ENCODE measurements at places on chromosomes 3 and 15.

- DNase-seq = peak; percentile 55
These were observed 339.2 kb downstream of the CHL1 start for GRCh38 chr3:535566-536416.

GRCh38 chr3:133254716-133255115 lies 145.1 kb upstream of the BFSP2 start:
- DNase-seq = no peak

- DNase-seq = peak; percentile 54
These were observed 207.2 kb downstream of the TBC1D5 start for GRCh38 chr3:17535274-17535673.

DNA sequence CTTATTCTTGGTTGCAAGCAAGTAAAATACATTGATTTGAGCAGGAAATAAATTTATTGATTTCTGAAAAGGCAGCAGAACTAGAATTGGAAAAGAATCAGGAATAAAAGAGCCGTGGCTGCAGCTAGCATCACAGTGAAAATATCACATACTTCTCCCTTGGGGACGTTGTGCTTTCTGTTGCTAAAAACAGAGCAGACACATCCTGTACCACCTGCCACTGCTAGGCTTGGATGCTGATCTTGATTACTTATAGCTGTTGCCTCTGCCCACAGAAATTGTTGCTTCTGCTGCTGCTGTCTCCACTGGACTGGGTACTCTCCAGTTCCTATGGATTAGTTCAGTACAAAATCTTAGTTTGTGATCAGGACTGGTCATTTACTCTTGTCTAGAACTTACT lies 283.8 kb downstream of the C3orf38 start:
- DNase-seq = peak; percentile 66

DNA sequence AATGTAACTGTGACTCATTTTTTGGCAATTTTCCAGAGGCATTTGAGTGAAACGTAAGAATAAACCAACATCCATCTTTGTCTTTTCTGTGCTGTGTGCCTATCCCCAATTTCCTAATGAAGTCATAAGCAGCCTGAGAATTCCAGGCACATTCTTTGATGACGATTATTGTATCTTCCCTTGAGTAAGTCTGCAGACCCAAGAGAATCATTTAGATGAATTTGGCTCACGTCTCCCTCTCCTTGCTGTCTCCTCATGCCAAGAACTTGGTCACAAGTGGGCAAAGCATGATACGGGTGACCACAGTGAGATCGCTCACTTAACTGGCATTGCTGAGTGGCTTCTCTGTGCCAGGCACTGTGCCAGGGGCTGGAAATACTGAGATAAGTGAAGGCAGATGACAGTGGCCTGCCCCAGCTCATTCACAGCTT lies 384.5 kb upstream of the IL12A start:
- no peak for DNase-seq

DNA sequence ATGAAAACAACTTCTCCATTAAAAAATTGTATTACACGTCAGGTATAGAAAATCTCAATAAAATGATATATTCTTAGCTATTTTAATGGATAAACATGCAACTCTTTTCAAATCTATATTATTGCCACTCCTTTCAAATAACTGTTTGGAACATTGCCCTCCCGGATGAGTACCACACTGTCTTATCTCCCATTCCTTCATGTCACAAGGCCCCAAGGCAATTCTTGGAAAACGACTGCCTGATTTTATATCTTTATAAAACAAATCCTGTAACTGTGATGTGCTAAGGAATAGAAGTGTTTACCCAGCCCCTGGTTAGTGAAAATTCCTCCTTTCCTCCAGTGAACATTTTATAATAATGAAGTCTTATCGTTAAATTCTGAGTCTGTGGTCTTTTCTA lies 6.2 kb upstream of the ZNF619 start:
- DNase-seq = no peak

- peak; percentile 87 for DNase-seq
These were observed at the start of gene TYRO3 for GRCh38 chr15:41558400-41559238. Gene TYRO3, plus strand, starts transcription at chr15:41559212. Its CDS starts 46 bp downstream, at chr15:41559258.

DNA sequence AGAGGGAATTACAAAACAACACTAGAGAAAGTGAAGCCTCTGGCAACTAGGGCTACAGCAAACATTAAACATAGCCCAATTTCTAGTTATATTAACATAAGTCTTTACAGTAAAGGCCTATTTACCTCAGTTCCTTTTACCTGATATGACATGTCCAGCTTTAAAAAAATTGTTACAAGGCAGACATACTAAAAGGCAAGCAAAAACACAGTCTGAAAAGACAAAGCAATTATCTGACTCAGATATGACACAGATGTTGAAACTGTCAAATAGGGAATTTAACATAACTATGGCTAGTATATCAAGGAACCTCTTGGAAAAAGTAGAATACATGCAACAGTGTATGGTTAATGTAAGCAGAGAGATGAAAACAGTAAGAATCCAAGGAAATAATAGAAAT lies 238.6 kb downstream of the RAP2B start:
- DNase-seq = no peak

DNA sequence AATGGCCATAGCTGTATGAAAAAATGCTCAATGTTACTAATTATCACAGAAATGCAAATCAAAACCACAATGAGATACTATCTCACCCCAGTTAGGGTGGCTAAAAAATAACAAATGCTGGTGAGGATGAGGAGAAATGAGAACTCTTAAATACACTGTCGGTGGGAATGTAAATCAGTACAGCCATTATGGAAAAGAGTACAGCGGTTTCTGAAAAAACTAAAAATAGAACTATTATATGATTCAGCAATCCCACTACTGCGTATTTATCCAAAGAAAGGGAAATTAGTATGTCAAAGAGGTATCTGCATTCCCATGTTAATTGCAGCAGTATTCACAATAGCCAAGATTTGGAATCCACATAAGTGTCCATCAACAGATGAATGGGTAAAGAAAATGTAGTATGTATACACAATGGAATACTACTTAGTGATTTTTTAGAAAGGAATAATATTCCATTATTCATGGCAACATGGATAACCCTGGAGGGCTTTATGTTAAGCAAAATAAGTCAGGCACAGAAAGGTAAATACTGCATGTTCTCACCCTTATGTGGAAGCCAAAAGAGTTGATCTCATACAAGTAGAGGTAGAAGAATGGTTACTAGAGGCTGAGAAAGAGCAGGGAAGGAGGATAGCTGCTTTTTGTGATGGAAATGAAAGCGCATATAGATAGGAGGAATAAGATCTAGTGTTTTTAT lies 35.0 kb downstream of the SERP1 start:
- DNase-seq = no peak

GRCh38 chr15:58631319-58631718 lies 118.2 kb downstream of the ADAM10 start:
- no peak for DNase-seq

- no peak for DNase-seq
These were observed 271.0 kb upstream of the CBLB start for GRCh38 chr3:106139826-106140225.

- no peak for DNase-seq
These were observed 57.1 kb downstream of the RAP2B start for GRCh38 chr3:153219146-153219545.

DNA sequence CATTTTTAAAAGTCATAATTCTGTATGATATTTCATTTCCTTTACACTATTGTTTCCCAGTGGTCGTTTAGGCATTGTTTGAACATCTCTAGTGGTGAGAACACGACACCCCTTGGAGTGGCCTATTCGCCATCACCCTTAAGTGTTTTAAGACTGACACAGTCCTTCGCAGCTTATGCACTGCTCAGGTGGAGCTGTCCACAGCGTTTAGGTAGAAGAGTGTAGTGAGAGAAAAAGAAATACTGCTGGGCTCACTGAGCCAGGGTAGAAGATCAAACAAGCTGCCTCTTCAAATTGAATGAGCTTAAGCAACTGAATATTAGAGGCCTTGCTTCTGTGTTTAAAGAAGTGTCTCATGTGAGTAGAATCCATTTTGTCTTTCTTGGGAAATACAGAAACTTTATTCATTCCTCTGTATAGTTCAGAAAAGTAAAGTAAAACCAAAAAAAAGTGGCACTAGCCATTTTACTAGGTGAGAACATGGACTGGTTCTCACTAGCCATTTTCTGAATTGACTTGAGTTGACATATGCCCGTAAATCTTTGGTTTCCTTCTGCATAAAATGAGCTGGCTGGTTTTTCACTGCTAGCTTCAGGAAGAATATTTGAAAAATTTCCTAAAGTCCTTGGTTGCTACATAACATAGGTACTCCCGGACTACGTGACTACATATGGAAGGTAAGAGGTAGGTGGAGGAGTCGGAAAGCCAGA lies 155.9 kb downstream of the P3H2 start:
- DNase-seq = no peak

DNA sequence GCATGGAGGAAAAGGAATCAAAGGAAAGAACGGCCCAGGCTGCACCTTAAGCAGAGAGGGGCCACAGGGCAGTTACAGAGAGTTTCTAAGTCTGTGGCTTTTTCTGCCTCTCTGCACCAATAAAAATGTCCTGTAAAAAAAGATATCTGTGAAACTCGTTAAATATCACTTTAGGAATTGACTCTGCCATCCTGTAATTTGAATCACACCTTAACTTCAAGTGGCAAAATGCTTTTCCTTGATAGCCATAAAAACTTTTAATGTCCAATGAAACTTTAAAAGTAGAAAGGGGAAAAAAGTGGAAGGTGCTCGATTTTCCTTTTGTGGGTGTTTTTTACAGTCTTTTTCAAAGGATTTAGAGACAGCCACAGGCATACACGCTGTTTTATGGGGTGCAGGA lies 255.7 kb downstream of the ARRDC4 start:
- no peak for DNase-seq

- DNase-seq = no peak
These were observed 308.3 kb upstream of the NR2E3 start for GRCh38 chr15:71502077-71502432.

GRCh38 chr3:81947359-81947758 lies 185.9 kb upstream of the GBE1 start:
- no peak for DNase-seq

DNA sequence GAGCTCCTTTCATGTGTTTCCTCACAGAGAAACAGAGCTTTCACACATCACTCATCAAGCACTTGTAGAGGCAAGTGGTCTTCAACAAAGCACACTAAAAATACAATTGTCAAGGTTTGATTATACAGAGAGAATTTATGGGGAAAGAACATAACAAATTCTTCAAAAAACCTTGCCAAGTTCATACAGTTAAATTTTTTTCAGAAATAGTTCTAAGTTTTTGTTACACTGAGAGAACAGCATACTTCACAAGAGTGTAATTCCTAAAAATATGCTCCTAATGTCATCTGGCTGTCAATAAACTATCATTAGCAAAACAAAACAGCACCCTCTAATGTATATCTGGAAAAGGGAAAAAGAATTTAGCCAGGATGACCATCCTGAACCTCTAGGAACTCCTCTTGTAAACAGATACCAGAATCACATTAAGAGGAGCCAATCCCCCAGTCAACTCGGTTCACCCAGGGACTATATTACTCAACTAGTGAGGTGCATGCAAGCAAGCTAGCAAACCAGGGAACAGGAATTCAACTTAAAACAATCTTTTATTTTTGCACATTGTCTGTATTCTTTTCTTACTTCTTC lies 63.3 kb downstream of the RAD18 start:
- peak; percentile 28 for DNase-seq

DNA sequence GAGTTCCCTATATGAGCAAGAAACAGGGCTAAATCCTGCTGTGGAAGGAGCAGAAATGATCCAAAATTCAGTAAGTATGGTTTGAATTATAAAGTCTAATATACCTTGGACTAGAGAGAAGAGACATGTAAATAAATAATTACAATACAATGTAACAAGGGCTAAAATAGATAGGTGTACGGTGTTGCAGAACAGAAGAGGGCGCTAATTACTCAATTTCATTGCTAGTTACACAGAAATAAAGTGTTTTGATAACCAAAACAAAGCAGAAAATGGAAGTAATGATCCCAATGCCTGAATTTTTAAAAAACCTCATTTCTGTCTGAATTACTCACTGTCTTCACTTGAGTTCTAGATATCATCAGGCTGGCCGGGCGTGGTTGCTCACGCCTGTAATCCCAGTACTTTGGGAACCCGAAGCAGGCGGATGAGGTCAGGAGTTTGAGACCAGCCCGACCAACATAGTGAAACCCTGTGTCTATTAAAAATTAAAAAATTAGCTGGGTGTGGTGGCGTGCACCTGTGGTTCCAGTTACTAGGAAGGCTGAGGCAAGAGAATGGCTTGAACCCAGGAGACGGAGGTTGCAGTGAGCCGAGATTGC lies 8.3 kb upstream of the PLCH1 start:
- no peak for DNase-seq

DNA sequence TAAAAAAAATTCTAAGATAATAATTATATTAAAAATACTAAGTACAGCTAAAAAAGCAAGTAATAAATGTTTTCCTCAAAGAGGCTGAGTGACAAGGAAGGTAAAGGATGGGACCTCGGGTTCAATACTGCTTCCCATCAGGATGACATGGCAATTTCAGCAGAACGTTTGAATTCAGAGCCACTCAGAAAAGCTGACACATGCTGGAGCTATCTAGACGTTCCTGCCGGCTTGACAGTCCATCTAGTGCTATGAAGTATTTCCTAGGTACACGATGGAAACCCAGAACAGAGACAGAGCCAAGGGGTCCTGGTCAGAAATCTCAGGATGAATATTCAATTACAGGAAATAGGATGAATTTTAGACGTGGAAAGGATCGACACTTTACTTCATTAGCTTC lies 361.8 kb downstream of the FGF12 start:
- DNase-seq = no peak

GRCh38 chr15:99593070-99593469 lies 27.3 kb downstream of the MEF2A start:
- no peak for DNase-seq

DNA sequence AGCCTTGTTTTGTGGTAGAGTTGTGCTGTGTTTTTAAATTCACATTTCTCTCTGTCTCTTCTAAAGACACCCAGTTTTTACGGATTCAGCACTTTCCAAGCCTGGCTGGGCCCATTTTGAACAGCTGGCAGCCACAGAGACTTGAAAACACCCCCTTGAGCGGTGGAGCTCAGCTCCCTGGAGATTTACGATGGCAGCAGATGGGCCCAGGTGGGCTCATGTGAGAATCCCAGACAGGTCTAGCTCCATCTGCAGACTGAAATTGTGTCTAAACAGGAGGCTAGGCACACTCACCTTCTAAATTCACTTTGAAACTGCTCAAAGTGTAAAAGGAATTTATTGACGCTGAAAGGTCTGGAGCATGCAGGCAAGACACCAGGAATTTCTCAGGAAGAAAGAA lies 232.0 kb upstream of the HES1 start:
- no peak for DNase-seq

DNA sequence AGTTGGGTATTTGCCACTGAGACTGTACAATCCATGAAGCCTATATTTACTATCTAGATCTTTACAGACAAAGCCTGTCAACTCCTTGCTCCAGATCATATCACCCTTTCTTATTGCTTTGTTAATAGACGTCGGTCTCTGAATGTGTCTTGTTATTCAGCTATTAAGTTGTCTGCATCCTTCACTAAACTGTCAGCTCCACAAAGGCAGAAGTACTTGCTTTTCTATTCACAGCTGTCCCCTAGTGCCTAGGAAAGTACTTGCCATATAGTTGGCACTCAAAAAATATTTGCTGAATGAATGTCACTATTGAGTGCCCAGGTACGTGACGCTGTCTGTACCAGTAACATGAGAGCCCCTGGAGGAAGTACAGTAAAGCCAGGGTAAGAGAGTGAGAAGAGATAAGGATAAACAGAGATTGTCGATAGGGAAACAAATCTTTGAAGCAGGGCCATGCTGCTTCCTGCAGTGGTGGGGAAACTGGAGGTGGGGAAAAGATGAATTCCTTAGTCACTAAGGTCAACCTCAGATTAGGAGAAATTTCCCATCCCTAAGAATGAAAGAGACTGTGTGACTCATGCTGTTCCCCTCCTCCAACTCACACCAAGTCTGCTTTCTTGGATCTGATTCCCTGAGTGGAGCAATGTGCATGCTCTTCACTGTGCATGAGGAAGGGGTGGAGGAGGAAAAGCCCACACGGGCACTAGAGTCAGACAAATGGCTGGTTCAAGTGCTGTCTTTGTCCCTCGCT lies 36.3 kb downstream of the PRICKLE2 start:
- peak; percentile 46 for DNase-seq
